Stimulated activated CD8-positive, alpha-beta memory T cell treated with anti-CD3 and anti-CD28 coated beads, Interleukin-4, amount 100 ng/mL, for 1 hour (primary cell): ENCODE measurements at places on chromosomes 2 and 18.

DNA sequence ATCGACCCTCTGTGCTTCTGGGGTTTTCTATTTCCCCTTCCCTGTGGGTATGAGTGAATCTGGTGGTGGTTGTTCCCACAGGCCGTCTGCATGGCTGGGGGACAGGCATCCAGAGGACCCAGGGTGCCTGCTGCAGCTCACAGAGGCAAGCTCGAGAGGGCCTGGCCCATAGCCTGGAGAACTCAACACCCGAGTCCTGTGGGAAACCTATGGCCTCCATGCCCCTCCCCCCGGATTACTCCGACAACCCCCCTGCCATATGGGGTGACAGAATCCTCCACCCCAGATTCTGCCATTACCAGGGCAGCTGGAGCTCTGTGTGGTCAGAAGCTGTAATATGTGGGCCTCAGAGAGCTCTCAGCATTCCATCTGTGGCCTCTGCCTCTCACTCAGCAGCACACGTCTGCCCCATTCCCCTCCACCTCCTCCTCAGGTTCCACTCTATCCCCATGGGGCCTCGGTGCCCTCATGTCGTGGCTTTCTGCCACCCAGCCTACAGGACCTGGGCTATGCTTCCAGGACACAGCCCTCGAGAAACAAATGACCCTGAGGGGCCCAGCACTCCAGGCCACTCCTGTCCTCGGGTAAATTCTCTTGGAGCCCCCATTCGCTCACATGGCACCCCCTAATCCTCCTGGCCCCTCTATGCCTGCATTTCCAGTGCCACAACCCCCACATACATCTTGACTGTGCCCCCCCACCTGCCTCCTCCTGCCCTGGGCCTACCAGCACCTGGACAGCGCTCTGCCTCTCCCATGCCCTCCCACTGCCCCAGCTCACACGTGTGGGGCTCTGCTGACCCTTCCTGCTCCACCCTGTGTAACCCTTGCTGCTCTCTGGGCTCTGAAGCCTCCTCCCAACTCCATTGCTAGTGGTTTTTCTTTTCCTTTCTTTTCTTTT lies 3.6 kb downstream of the MZT2A start:
- DNase-seq = no peak

- no peak for DNase-seq
Observed at GRCh38 chr2:179449010-179449409, 184.4 kb upstream of the SESTD1 start.

DNA sequence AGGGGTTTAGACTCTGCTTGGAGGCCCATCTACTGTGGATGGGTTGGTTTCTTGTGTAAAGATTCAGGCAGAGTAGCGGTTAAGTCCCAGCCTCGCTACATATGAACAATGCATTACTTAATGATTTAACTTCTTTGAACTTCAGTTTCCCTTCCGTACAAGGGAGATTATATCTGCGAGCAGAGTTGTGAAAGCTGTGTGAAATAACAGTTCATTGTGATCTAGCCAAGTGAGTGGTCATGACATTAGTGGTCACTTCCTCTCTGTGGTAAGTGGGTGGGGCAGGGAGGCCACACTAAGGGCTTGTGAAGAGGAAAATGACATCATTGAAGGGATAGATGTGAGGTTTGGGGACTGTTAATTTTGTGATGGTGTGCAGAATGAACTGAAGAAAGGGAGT lies 14.1 kb upstream of the MEX3C start:
- DNase-seq = no peak

DNA sequence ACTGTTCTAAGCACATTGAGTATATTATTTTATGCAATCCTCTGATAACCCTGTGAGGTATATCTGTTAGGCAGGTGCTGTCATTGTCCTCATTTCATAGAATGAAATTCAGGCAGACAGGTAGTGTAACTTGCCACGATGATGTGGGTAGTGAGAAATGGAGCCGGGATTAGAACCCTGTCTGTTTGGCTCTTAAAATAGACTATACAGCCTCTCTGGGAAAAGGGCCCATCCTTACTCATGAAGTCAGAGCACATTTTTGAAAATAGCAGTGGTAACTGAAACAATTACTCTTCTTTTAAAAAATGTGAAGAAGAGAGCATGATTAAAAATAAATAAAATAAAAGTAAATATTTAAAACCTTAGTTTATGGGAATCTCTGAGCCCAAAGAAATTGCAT lies 23.0 kb downstream of the FAM171B start:
- no peak for DNase-seq

DNA sequence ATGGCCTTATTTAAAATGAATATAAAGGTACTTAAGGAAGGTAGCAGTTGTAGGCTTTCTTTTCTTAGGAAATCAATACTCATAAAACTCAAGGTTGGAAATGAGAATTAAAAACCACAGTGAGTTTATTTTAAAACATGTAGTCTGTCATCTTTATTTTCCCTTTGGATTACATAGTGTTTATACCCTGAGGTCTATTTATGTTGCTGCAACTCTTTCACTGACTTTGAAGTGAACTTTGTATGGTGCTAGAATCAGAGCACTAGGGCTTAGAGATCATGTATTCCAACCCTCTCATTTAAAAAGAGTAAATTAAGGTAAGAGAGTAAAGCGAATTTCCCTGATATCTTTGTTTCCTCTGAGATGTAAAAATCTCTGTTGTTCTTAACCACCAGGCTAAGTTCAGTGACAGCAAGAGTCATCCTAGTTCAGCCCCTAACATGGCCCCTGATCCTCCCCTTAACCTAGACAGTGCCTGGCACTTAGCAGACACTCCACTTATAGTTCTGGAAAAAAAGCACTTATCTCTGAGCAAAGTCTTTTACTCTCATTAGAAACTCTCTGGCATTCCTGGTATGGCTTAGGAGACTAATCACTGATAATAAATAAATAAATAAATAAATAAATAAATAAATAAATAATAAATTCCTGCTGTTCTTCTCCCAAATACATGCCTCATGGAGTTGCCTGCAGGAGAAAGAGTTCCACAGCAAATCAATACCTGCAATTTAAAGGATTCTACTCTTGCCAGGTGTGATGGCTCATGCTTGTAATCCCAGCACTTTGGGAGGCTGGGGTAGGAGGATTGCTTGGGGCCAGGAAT lies 33.0 kb upstream of the PPP1R1C start:
- DNase-seq = no peak

DNA sequence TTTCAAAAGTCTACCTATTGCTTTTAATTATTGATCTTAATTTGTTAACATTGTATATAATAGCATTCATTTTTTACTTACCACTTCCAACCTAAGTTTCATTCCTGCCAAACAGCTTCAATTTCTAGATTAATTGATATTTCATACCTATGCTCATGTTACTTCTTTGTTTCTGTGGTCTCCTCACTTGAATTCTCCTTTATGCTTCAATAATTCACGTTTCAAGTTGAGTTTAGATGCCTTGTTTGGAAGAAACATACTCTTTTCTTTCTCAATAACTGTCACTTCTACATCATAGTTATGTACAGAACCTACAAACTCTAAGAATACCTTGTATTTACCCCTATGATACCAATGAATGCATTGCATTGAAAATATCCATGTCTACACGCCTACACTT lies 862.2 kb upstream of the LRATD1 start:
- DNase-seq = no peak

GRCh38 chr2:239214725-239215124 lies 186.1 kb downstream of the HDAC4 start:
- no peak for DNase-seq

GRCh38 chr18:45993438-45993837 lies 26.3 kb upstream of the EPG5 start:
- DNase-seq = no peak

- DNase-seq = no peak
Observed at GRCh38 chr18:7393080-7393479, 162.2 kb downstream of the LRRC30 start.

GRCh38 chr2:38097258-38097987 lies 21.5 kb upstream of the CYP1B1 start:
- no peak for DNase-seq

DNA sequence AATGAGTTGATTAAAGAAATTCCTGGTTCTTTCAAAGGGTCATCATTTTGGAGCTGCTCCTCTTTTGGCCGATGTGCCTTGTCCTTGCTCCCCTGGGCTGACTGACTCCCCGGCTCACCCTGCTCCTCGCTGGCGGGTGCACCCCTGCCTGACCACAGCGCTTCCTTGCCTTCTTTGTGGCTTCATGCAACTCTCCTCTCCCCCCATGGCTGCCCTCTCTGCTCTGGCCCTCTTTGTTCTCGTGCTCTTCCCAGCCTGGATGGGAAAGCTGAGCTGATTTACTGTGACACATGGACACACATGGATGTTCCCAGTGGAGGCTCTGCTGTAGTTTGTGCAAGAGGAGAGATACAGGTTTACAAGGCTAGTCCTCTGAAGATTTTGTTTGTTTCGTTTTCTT lies 234.6 kb downstream of the HAUS1 start:
- no peak for DNase-seq

GRCh38 chr2:158822193-158822592 lies 27.1 kb downstream of the DAPL1 start:
- DNase-seq = no peak

GRCh38 chr2:79782576-79783452 lies 270.0 kb downstream of the CTNNA2 start:
- DNase-seq = no peak

DNA sequence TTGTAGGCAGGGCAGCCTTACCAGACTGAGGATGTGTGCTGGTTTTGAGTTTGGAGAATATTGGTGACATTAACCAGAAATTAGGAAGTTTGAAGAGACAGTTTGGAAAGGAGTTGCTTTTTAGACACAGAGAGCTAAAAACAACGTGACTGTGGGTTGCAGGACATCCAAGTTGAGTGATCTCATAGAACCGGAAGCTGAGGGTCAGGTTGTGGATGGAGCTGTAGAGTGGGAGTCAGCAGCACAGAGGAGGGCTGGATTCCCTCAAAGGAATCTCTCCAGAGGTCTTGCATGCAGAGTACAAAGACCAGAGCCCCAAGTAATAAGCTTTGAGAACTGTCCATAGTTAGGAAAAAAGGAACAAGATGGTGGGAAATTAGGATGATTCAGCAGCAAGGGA lies 9.3 kb downstream of the MAPRE3 start:
- no peak for DNase-seq

- DNase-seq = no peak
Observed at GRCh38 chr2:20052861-20053281, 1.4 kb upstream of the LAPTM4A start.

- DNase-seq = no peak
Observed at GRCh38 chr2:38613126-38613848, 10.6 kb upstream of the HNRNPLL start.

DNA sequence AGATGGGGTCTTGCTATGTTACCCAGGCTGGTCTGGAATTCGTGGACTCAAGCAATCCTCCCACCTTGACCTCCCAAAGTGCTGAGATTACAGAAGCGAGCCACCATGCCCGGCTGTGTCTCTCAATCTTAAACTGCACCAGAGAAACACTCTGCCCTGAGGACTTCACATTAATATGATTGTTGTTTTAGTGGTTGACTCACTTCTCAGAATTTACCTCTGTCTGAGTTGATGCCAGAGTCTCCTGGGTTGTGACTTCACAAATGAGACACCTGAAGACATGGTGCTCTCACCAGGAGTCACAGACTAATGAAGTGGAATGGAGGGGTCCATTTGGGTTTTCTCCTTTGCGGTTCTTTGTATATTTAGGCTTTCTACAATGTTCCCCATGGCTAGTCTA lies 61.0 kb upstream of the TGIF1 start:
- DNase-seq = no peak

- DNase-seq = no peak
Observed at GRCh38 chr2:32904751-32905150, 42.0 kb upstream of the LTBP1 start.

DNA sequence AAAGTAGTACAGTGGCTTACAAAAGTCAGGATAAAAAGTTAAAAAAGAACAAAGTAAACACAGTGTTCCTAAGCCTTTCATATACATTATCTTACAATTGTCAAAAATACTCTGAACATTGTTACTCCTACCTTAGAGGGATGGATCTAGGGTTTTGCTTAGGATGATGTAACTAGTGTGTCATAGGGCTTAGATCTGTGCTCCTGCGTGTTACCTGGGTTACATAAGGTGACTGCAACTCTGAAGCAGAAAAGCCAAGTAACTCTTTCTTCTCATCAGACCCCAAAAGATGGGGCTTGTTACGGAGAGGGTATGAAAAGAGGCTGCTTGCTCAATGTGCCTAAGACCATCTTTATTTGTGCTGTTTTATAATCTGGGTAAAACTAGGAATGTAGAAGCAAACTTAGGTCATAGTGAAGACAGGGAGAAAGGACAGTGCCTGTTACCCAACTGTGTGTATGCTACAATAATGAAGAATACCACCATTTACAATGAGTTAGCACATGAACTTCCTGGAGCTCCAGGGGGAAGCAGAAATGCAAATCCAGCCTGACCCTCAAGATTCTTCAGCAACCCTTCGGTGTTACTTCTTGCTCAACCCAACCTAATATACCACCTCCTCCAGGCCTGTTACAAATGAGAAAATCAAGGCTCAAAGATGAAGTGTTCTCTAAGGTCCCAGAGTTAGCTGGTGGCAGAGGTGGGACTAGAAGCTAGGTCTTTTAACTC lies 42.0 kb upstream of the STK17B start:
- no peak for DNase-seq

GRCh38 chr2:46273225-46273863 lies 23.9 kb upstream of the EPAS1 start:
- DNase-seq = no peak

- DNase-seq = no peak
Observed at GRCh38 chr2:51807229-51807628, 775.3 kb upstream of the NRXN1 start.

- no peak for DNase-seq
Observed at GRCh38 chr2:105771836-105772235, 27.1 kb downstream of the NCK2 start.
